ENCODE measurements at places on chromosomes 1 and 21.

DNA sequence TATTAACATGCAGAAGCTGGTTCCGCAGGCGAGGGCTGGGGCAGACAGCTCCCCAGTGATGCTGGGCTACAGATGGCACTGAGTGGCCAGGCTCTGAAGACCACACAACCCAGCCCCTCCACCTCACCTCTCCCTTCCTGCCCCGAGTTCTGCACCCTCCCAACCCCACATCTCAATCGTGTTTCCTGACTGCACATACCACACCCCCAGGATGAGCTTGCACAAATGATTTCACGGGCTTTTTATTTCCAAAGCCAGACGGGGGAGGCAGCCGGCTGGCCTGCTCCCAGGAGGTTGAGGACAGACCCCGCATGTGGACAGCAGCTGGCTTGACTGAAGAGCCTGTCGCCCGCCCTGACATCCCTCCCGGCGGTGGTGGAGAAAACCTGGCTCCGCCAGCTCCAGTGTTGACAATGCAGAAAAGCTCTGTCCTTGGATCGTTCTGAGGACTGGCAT lies 21.4 kb upstream of the ALDH4A1 start:
- no peak for DNase-seq

DNA sequence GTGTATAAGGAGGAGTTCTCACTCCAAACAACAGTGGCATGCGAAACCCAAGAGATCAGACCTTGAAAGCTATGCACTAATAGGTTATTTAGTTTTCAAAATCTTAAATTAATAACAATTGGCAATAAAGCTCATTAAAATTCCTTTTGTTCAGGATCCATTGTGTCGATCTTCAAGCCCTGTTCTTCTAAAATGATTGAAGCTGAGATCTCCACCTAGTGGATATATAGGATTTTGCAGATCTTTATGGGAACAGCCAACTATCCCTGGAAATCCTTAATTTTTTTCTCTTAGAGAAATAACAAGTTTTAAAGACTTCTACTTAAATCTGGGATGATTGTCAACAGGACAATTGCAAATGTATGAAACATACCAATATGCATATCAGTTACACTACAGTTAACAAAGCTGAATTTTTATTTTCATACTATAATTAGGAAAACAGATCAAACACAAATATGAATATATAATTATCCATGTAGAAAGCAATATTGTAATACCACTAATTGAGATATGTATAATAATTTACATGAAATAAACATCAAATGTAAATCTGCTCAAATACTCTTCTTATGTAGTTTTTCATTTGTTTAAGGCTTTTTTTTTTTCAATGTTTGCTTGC lies 43.3 kb downstream of the LRRC53 start:
- DNase-seq, result peak; percentile 28

DNA sequence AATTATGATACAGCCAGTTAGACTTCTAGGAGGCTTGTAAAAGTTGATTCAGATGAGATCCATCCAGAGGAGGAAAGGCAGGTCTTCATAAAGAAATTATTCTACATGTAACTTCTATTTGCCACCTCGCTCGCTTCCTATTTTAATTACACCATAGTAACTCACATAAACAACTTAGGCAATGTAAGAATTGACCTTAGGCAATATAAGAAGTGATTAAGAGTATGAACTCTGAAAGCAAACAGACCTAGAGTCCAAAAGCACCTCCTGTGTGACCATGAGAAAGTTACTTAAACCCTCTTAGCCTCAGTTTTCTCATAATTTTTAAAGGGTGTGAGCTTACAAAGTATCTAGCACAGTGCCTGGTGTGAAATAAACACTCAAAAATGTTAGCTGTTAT lies 192.7 kb upstream of the NFIA start:
- no peak for DNase-seq

DNA sequence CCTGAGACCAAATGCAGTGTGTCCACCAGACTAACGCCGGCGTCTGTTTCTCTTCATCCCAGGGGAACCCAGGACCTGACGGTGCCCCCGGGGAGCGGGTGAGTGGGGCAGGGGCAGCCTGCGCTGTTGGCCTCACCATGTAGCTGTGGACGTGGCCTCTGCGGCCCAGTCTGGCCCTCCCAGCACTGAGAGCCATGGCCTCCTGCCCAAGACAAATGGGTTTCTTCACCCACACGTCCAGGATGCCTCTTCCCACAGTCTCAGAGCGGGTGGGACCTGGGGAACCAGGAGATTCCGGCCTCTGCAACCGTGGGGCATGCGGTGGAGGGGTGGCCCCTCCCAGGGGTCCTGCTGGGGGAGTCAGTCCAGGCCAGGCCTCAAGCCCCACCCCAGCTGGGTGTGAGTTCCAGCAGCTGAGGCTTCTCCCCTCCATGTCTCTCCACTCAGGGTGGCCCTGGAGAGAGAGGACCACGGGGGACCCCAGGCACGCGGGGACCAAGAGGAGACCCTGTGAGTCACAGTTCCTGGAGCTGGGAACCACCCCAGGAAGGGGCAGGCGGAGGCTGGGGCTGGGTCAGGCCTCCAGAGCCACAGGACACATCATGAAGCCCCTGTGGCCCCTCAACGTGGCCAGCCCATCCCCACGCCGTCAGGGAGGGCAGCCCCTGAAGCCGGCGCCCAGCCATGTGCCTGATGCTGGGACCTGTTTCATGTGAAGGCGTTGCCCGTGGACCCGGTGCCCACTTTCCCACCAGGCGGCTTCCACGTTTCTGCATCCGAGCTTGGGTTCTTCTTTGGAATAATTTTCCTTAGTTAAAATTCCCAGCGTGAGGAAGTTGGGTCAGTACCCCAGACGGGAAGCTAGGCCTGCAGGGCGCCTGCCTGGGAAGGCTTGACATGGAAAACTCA lies 11.0 kb downstream of the COL6A1 start:
- DNase-seq, result no peak

GRCh38 chr1:110555807-110556470 lies 37.0 kb upstream of the KCNA10 start:
- DNase-seq, result no peak

DNA sequence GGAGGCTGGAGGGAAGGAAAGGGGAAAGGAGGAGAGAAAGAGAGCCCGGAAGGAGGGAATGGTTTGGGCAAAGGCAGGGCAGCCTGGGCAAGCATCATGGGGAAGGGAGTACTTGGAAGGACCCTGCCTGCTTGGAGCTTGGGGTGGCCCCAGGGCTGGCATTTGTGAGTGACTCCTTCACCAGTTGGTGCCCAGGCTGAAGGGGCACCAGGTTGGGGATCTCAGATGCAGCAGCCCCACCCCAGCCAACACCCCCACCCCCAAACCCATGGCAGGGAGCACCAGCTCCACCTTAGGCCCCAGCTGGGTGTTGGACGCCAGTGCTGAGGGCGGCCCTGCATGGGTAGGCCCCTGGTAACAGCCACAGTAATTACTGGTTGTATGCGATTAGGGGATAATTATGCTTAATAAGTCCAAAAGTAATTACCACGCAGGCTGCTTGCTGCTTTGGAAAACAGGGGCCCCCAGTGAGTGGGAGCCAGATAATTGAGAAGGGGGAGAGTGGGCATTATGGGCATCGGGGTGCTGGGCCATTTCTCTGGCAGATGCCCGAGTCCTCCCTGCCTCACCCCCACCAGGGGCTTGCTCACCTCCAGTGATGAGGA lies 78.3 kb downstream of the VWA5B1 start:
- no peak for DNase-seq

GRCh38 chr1:212920896-212921295 lies 29.4 kb upstream of the VASH2 start:
- DNase-seq, result no peak

- DNase-seq, result no peak
Measured at GRCh38 chr1:204110894-204111633, 38.1 kb downstream of the SOX13 start.

GRCh38 chr1:65247419-65248359 lies 61.7 kb upstream of the DNAJC6 start:
- DNase-seq, result peak; percentile 50

- DNase-seq, result peak; percentile 32
Measured at GRCh38 chr1:10835822-10836421, 39.5 kb upstream of the CASZ1 start.

DNA sequence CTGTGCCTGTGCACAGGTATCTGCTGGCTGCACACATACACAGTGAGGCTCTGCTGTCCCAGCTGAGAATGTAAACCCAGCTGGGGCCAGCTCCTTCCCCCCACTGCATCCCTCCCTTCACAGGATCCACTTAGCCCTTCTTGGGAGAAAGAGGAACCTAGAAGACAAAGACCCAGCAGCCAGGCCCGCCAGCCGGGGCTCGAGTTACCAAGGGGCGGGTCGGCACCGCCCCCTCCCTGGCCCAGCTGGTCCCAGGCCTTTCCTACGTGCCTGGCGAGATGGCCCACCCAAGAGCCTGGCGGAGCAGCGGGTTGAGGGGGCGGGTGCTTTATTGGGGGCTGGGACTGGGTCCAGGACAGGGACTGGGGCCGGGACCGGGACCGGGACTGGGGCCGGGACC lies 2.1 kb downstream of the SH3BGRL3 start:
- DNase-seq, result no peak

- DNase-seq, result no peak
Measured at GRCh38 chr1:69246710-69247109, 321.0 kb upstream of the LRRC7 start.

DNA sequence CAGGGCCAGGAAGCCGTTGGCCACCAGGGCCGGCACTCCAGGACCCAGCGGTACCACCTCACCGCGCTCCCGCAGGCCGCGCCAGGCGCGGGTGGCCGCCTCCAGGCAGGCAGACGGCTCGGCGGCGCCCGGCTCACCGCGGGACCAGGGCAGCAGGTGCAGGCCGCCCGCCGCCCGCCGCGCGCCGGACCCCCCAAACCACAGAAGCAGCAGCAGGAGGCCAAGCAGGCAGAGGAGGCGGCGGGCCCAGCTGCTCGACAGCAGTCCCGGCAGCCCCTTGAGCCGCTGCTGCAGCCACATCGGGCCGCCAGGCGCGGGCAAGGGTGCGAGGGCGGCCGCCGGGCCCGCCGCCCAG lies 312 bp downstream of the KIAA2013 start:
- DNase-seq, result no peak

DNA sequence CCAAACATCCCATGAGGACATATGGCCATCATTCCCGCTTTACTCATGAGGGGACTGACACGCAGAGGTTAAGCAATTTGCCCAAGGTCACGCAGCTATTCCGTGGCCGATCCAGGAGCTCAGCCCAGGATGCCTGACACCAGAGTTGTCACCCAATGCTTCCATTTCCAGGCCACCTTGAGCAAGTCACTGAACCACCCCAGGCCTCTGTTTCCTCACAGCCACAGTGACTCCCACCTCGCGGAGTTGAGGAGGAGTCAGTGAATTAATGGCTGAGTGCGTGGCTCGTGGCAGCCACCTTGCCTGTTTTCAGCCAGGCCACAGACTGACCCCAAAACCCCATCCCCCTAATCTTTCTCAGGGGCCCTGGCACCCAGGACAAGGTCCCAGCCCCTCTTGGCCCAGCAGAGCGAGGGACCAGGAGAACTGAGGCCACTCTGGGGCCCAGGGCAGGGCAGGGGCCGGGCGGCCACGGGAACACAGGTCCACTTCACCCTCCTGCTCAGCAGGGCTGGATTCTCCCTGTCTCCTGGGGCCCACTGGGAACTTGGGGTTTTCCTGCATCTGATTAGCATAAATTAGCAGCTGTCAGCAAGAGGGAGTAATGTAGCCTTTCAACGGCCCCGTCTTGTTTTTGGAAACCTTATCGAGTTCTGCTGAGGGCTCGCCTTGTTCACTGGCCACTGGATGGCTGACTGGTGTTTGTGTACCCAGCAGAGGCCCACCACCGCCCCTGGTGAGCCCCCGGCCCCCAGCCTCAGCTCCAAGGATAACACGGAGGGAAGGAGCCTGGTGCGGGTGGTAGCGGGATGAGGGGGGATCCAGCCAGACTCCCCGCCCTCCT lies 19.7 kb upstream of the LAPTM5 start:
- no peak for DNase-seq

GRCh38 chr21:27221077-27221476 lies 254.2 kb upstream of the ADAMTS5 start:
- no peak for DNase-seq

DNA sequence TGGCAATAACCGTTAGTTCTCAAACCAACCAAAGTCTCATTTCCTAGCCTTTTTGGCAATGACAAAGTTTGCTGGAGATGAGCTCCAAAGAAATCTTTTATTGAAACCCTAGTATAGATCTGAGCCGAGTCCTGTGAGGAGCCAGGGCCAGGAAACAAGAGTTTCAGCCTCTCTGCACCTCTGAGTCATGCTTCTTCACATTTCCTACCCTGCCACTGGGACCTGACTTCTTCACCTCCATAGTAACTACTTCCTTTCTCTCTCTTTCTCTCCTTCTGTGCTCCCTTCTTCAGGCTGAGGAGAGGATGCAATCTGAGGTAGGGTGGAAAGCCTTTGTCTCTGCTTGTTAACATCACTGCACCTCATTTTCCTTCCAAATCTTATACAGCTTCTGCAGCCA lies 38.7 kb upstream of the IPO9 start:
- DNase-seq, result peak; percentile 52

- no peak for DNase-seq
Measured at GRCh38 chr1:180363246-180363995, 133.4 kb downstream of the LHX4 start.

GRCh38 chr1:154962156-154962749 lies 671 bp upstream of the PYGO2 start:
- no peak for DNase-seq

- DNase-seq, result no peak
Measured at GRCh38 chr1:234357831-234358230, 15.4 kb upstream of the COA6 start.

DNA sequence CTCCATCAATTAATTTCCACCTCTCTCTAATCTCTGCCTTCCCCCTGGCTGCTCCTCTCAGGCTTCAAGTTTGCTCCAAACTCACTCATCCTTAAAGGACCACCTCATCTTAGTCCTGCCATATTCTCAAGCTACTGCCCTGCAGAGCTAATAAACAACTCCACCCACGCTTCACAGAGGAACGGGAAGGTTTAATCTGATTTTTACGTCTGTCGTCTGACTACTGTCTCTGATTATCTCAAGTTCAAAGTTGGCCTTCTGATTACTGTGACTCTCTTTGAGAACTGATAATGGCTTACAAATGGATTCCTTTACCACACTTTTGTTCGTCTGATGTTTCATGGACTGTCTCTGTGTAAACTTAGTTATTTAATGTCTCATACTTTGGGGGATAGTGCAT lies 7.6 kb upstream of the CPT2 start:
- no peak for DNase-seq

GRCh38 chr1:181255270-181255929 lies 166.9 kb downstream of the IER5 start:
- peak; percentile 98 for DNase-seq

GRCh38 chr1:79667848-79668696 lies 661.5 kb upstream of the ADGRL4 start:
- DNase-seq, result no peak

GRCh38 chr1:202046227-202046626 lies 35.8 kb downstream of the ELF3 start:
- no peak for DNase-seq

- peak; percentile 51 for DNase-seq
Measured at GRCh38 chr1:59986516-59987310, 60.1 kb upstream of the CYP2J2 start.

- no peak for DNase-seq
Measured at GRCh38 chr1:164699815-164700491, 141.0 kb downstream of the PBX1 start.

GRCh38 chr1:234907208-234907939 lies 221.3 kb downstream of the TOMM20 start:
- no peak for DNase-seq

- no peak for DNase-seq
Measured at GRCh38 chr1:2266301-2266975, 38.3 kb downstream of the SKI start.
